Esophagus squamous epithelium (tissue), 5 donors: ENCODE measurements at places on chromosomes 7 and 10.

- no peak for DNase-seq
Measured at GRCh38 chr7:24604630-24605029, 31.4 kb downstream of the PALS2 start.

GRCh38 chr10:79352035-79352877 is 5.0 kb downstream of the PPIF start:
- DNase-seq: no peak

GRCh38 chr7:15967551-15967950 is 281.1 kb upstream of the MEOX2 start:
- no peak for DNase-seq

- DNase-seq: no peak
Measured at GRCh38 chr7:41747961-41748360, 45.1 kb upstream of the INHBA start.

GRCh38 chr10:6140141-6140841 is 51.5 kb downstream of the RBM17 start:
- DNase-seq: no peak

GRCh38 chr10:111126077-111126476 is 49.2 kb downstream of the ADRA2A start:
- no peak for DNase-seq

DNA sequence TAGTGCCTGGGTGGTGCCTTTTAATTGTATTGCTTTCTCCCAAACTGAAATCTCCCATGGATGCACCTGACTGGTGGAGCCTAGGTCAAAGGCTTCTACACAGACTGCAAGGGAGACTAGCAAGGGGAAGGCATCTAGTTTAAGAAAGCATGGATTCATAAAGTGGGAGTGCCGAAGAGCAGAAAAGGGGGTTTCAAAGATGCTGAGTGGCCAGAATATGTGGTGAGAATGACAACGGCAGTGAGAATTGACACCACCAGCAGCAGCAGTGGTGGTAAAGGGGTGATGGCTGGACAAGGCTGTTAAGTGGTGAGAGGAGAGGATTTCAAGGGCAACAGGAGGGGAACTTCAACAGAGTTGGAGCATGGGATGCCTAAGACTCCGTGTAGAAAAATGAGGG is 36.7 kb downstream of the LSMEM1 start:
- no peak for DNase-seq

- no peak for DNase-seq
Measured at GRCh38 chr7:54116956-54117355, 425.2 kb upstream of the VSTM2A start.

- no peak for DNase-seq
Measured at GRCh38 chr7:69403169-69403568, 195.1 kb upstream of the AUTS2 start.

- DNase-seq: no peak
Measured at GRCh38 chr10:33476757-33477273, 142.3 kb upstream of the NRP1 start.

GRCh38 chr10:116602648-116603400 is 12.1 kb downstream of the PNLIPRP1 start:
- DNase-seq: no peak

GRCh38 chr7:39606352-39606751 is 17.0 kb upstream of the RALA start:
- no peak for DNase-seq

DNA sequence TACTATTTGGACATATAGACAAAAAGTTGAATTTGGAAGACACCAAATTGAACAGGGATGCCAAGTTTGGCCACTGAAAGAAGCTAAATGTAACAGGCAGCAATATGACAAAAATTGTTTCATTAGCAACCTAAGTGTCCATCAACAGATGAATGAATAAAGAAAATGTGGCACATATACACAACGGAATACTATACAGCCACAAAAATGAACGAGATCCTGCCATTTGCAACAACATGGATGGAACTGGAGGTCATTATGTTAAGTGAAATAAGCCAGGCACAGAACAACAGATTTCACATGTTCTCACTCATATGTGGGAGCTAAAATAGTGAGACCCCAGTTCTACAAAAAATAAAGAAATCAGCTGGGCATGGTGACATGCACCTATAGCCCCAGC is 43.8 kb downstream of the NEBL start:
- no peak for DNase-seq

- DNase-seq: no peak
Measured at GRCh38 chr7:110646804-110647203, 444.1 kb upstream of the LRRN3 start.

DNA sequence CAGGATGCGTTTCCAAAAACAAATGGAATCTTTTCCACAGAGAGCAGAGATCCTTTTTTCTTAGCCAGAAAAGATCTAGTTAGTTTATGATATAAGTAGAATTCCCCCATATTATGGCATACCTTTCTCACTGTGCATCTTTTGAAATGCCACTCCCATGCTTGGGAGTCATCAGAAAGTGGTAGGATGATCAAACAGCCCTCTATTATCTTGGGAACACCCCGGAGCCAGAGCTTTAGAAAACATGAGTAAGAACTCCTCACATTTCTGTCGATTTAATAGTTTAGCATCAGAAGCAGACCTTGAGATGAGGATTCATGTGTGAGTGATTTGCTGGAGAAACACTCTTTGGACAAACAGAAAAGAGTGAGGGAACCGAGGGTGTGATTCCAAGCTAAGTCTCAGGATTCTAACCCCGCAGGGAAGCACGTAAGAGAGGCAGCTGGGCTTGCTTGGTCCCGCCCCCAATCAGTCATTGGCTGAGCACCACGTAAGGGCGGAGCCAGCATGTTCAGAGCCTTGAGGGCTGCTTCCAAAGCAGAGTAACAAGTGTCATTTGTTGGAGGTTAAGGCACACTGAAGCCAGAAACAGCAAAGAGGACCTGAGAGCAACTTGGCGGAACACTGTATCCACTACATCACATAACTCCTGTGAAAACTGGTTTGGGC is 43.7 kb upstream of the NXPH1 start:
- no peak for DNase-seq

DNA sequence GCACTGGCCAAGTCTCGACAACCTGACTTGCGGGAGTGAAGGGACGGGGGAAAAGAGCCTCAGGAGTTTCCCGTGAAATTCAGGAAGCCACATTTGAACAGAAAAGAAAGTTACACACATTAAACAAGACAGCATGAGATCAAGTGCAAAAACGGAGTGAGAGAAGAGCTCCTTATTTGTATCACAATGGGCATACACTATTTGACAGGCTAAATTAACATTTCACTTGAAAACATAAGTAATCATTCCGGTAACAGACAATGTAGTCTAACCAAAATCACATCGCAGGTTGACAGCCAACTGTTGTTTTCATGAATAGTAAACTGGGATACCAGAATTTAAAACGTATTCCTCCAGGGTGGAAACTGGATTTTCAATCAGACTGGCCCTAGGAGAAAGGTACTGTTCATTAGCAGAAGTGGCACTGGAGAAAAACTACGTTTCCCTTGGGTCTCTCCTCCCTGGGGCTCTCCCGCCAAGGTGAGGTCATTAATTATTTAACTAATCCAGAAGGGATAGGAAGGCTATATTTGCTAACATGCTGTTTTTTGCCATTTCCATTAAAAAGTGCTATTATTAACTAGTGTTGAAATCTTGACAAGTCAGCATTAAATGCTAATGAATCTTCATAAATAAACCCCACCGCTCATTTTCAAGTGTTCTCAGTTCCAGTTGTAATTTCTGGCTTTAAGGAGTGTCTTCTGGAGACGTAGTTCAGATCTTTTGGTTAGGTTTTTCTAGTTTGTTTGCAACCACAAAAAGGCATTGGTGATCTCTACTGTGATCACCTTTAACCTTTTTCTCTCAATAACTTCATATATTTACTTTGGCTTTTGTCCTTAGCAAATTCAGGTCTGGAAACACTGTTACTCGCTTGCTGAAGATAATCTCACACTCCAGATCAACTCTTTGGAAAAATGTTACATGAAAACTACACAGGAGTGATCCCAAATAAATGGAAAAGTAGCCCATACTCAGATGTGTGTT is 25.1 kb downstream of the RHEB start:
- DNase-seq: no peak

GRCh38 chr7:127107601-127108007 is 145.1 kb downstream of the GRM8 start:
- no peak for DNase-seq

- DNase-seq: no peak
Measured at GRCh38 chr10:117318909-117319308, 56.3 kb downstream of the PDZD8 start.

DNA sequence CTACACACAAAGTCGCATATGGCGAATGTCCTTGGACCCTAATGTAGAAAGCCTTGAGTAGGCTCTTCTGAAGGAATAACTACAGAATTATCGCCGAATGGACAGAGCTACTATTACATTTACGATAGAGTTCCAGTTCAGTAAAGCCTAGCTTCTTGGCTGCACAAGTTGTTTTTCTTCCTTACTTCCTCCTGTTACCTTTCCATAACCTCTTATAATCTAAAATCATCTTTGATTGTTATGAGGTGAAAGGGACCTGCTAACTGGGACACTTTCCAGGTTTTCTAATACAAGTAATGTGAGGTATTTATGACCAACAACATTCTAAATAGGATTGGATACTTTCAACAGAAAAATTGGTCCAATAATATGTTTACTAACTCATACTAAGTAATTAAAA is 31.2 kb downstream of the MACC1 start:
- no peak for DNase-seq

DNA sequence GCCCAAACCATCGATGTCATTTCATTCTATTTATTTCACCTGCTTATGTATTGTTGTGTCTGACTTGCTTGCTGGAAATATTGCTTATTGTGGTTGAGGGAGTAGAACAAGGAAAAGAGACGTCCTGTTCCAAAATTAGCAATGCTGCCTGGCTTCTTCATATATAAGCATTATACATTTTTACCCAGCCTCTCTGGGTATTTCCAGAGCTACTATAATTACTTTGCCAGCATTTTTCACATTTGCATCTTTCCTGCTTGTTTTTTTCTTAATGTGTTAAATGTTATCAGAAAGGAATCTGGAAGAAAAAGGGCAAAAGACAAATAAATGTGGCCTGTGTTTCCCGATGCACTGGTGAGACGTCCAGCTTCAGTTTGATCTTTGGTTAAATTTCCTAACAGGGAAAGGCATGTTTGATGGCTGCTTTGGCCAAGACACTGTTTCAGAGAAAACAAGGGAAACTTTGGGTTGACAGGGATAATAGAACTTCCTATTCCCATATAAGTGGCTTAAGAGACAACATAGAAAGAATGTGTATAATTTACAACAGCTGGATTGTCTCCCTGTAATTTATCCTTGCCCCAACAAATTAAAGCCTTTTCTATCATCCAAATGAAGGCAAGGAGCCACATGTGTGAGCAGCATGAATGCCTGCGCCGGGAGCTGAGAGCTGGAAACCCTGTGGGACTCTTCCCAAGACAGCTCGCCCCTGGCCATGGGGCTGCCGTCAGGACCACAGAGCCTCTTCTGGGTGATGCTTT is 671.1 kb upstream of the CELF2 start:
- DNase-seq: no peak

- DNase-seq: no peak
Measured at GRCh38 chr7:100546926-100547800, 8.2 kb downstream of the AGFG2 start.

GRCh38 chr10:24465124-24465874 is 256.4 kb downstream of the KIAA1217 start:
- no peak for DNase-seq

GRCh38 chr7:130137207-130137606 is 66.9 kb downstream of the KLHDC10 start:
- no peak for DNase-seq

DNA sequence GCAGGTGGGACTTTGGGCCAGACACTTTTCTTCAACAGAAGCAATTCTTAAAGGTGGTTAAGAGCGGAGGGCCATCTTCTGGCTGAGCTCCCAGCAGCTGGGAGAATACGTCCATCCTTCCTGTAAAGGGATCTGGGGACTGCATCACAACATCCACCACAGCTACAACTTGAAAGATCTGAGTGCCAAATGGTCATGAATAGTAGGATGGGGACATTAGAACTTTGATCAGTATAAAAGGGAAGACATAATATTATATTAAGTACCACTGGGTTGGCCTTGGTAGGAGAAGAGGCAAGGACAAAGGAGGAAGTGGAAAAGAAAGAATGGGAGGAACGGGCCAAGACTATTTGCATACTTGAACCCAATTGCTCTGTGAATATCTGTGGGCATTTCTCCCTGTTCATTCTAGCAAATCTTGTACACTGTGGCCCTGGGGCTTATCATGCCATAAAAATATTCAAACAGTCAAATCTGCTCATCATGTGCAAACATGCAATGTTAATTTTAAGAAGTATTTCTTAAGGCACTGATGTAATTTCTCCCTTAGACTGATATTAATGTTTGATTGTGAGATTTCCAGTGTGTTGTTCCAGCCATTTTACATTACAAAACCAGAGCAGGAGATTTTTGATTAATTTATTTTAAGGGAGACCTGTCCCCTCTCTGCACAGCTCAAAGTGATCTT is 65.5 kb upstream of the CREB5 start:
- DNase-seq: no peak

GRCh38 chr7:39592586-39592985 is 26.4 kb downstream of the YAE1 start:
- no peak for DNase-seq

- no peak for DNase-seq
Measured at GRCh38 chr10:4650582-4650981, 175.4 kb upstream of the AKR1E2 start.

DNA sequence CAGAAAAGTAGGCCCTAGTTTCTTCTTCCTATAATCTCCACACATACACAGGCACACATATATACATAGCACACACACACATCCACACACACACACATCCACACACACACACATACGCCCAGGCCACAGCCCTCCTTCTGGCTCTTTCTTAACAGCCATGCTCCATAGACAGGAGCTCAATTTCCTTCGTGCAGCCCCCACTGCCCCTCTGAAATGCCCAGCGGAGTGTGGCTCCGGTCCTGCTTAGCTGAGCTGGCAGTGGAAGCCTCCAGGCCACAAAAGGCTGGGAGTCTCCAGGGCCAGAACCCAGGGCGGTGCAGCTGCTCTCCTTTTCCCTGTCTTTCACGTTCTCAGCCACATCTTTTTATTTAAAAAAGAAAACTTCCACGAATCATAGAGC is 282.9 kb upstream of the IGFBP3 start:
- no peak for DNase-seq

- no peak for DNase-seq
Measured at GRCh38 chr10:19658622-19659233, 157.5 kb upstream of the PLXDC2 start.

GRCh38 chr10:99487125-99487807 is 45.5 kb upstream of the NKX2-3 start:
- no peak for DNase-seq

- no peak for DNase-seq
Measured at GRCh38 chr7:5594616-5595544, 171.2 kb upstream of the TNRC18 start.
